ENCODE measurements at places on chromosomes 5 and 9. TPM values are rescaled to one million over a fixed set of nuclear protein-coding genes. Genes with fewer than 3 reads are reported as not detected.

GRCh38 chr5:112534611-112535255 lies 115.7 kb upstream of the EPB41L4A start:
- DNase-seq = no peak

- DNase-seq = no peak
These were observed 262.2 kb upstream of the ARRDC3 start for GRCh38 chr5:91645347-91645746.

The LCP2 gene
- total RNA-seq = 33.5 TPM

DNA sequence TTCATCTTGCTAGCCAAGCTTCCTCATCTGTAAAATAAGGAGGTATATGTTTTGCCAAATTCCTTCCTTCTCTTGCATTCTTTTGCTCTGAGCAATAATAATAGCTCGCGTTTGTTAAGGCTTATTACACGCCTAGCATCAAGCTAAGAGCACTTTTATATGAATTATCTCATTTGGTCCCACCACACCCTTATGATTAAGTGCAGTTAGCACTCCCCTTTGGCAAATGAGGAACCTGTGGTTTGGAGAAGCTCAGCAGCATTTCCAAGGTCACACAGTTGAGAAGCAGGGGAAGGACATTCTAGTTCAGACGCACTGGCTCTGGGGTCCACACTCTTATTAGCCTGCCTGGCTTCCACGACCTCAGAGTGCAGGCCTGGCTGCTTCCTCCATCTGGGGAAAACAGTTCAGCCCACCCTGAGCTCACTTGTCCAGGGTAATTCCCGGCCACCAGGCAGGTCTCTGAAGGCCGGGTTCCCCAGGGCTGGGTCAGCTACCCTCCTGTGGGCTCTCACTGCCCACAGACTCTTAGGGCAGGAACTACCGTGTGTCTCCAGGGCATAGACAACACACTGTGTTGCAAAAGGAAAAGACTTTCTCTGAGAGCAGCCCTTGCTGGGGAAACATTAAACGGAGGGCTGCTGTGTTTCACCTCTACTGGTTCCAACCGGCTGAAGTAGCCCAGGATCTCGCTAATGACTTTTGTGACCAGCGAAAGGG lies 9.9 kb upstream of the FBP1 start:
- DNase-seq = no peak

DNA sequence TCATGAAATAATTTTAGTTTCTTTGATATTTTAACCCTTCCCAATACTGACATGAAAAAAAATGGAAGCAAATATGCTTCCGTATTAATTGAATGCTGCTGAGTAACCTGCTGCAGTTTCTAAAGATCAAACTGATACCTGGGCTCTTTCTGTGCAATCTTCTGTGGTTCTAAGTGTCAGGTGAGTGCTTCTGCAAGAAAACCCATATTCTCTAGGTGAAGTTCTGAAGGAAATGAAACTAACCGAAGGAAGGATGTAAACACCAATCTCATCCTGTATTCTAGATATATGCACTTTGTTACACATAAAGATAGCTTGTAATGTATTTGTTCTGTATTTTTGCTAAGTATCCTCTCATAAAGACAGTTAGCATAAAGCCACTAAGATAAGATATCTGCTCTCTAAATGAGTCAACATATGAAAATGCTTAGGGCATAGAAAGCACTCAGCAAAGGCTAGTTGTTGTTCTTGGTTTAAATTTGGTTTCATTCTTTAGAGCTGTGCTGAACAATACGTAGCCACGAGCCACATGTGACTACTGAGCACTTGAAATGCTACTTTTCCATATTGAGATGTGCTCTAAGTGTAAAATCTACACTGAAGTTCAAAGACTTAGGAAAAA lies 52.0 kb downstream of the ITGA2 start:
- DNase-seq = no peak

The CCNI2 gene
- 0.19 TPM for total RNA-seq

GRCh38 chr9:115808695-115809094 lies 344.9 kb upstream of the PAPPA start:
- no peak for DNase-seq

- DNase-seq = no peak
These were observed 851 bp upstream of the ZDHHC12 start for GRCh38 chr9:128724744-128725211.

GRCh38 chr9:129273136-129273895 lies 95.3 kb upstream of the IER5L start:
- DNase-seq = no peak

- no peak for DNase-seq
These were observed 3.4 kb upstream of the RFESD start for GRCh38 chr5:95643152-95643551.

DNA sequence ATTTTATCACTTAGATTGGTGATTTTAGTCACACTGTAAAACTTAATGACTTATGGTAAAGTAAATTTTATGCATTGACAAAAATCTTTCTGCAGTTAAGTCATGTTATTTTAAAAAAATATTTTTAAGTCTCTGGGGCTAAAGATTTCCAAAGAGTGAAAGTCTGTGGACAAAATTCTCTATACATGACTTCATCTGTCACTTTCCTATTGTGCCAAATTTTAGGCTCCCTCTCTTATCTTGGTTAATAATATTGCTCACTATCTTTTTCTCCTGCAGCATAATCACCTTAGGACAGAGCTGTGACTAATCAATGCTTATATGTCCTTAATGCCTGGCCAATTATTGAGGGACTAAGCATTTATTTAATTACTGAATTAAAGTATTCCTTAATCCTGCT lies 15.2 kb downstream of the LURAP1L start:
- no peak for DNase-seq

The JMY gene
- total RNA-seq = 30.1 TPM

The HABP4 gene
- 9.2 TPM for total RNA-seq

The DMGDH gene
- total RNA-seq = 2.8 TPM

- no peak for DNase-seq
These were observed 28.8 kb upstream of the TJP2 start for GRCh38 chr9:69145144-69145715.

DNA sequence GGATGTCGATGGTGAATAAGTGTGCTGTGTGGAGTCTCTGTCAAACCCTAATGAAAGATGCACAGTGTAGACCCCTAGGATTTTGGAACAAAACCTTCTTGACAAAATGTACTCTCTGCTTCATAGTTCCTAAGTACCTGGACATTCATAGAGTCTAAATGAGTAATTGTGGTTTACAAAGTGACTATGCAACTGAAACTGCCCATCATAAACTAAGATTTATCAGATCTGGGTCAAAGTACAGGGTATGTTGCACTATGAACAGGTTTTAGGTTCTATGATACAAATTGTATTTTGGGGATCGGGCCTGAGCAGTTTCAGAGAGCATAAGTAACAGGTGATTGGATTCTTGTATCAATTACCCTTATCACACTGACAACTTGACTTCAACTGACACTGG lies 79.4 kb downstream of the LURAP1L start:
- no peak for DNase-seq

The SLC36A2 gene
- 0.47 TPM for total RNA-seq

DNA sequence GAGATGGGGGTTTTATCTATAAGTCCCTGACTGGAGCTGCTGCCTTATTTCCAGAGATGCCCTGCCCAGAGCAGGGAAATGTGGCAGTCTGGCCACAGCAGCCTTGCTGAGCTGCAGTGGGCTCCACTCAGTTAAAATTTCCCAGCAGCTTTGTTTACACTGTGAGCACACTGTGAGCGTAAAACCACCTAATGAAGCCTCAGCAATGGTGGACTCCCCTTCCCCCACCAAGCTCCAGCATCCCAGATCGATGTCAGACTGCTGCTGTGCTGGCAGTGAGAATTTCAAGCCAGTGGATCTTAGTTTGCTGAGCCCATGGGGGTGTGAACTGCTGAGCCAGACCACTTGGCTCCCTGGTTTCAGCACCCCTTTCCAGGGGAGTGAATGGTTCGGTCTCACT lies 208.7 kb upstream of the RAI14 start:
- no peak for DNase-seq

All from omental fat pad (tissue), 4 donors.